ENCODE measurements at places on chromosomes 13 and 19. TPM values are rescaled to one million over a fixed set of nuclear protein-coding genes. Genes with fewer than 3 reads are reported as not detected.
A peak's percentile ranks its signal among the peaks of the same experiment; 100 is the strongest.

Gene RDH8
- not detected for total RNA-seq

Gene KLK3
- total RNA-seq, result not detected

Gene OR7C1
- total RNA-seq, result not detected

Gene THOP1
- 45.6 TPM for total RNA-seq

Gene ATP8B3
- 3.1 TPM for total RNA-seq

Gene AP3D1
- 42.6 TPM for total RNA-seq

- no peak for DNase-seq
Measured at GRCh38 chr13:52127378-52127777, 1.5 kb downstream of the NEK5 start.

DNA sequence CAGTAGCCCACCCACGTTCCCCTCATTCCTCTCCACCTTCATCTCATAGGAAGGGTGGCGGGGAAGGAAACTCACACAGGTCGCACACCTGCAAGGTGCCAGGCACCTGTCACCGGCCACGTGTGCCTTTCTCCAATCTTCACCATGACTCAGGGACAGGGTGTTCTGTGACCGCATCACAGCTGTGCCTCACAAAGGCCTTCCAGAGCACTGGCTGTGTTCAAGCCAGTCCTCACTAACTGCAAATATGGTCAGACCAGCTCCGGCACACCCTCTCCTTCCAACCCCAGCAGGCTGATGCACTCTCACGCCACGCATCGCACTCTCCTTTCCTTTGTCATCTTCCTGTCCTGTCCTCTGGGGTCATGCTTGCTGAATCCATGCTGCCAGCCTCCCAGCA, 415.9 kb downstream of the IRS2 start:
- no peak for DNase-seq

DNA sequence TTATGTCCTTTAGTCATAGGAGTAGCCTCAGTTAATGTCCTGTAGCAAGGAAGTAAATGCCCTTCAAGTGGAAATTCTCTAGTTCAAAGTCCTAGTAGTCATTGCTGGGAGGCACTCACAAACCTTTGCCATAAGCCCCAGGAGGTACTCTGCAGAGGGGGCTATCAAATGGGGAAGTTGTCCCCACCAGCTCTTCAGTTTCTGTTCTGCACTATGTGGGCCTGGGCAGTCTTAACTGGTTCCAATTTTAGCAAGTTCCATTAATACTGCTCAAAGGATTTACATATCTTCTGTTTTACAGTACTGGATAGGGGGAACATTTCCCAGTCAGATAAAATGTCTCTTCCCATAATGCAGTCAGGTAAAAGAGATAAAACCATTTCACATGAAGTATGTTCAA, 101.3 kb downstream of the B3GLCT start:
- no peak for DNase-seq

GRCh38 chr13:97975280-97975847, 21.9 kb downstream of the IPO5 start:
- no peak for DNase-seq

DNA sequence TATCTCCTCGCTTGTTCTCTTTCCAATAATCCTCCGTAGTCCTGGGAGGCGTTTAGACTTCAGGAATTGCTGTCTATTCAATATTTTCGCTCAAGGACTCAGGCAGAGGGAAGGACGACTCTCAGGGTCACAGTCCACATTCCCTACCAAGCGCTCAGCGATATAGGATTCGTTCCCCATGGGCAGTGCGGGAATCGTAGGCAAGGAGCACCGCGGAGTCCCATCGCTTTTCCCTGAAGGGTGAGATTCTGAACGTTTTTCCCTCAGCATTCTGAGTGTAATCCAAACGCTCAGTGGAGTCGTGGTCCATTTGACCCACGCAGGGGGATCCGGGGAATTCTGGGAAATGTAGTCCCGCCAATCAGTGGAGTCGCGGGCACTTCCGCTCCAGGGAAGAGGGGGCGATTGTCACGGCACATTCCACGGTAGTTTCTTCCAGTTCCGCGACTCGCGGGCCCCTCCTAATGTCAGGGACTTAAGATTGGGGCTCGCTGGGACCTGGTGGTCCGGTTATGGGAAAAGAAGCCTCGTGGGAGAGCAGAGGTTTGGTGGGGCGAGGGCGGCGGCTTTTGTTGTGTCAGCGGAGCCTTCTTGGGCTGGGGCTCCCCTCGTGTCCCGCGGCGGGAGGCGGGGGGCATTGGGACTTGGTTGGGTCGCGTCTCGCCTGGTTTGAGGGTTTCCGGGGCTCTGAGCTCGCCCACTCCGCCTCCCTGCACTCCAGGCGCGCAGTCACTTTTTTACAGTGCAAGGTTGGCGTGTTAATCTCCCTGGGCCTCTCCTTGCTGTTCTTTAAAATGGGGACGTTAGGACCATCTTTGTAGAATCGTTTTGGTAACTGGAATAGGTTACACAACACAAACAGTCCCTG, at the start of gene ZNF234:
Gene ZNF234 (plus strand): TSS at position 364 of the 868 bp plus-strand sequence. CDS start 3,079 bp downstream, outside the sequence.
- DNase-seq, result peak; percentile 77

- DNase-seq, result no peak
Measured at GRCh38 chr13:27921421-27921960, 1.7 kb downstream of the PDX1 start.

Data from liver (tissue), 10 donors.